Pons (tissue), 1 donor: ENCODE measurements at places on chromosomes 5 and 9.

DNA sequence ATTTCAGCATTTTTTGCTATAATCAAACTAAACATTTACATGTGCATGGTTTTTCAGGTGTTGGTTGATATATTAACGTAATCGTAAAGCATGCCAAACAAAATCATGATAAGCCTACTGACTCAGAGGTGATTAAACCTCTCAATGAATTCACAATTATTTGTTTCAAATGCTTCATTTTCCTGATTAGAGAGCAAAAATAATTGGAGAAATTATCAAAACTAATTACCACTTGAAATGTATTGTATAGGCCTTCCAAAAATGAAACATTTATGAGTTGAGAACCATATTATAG is 45.7 kb upstream of the JMY start:
- no peak for DNase-seq

DNA sequence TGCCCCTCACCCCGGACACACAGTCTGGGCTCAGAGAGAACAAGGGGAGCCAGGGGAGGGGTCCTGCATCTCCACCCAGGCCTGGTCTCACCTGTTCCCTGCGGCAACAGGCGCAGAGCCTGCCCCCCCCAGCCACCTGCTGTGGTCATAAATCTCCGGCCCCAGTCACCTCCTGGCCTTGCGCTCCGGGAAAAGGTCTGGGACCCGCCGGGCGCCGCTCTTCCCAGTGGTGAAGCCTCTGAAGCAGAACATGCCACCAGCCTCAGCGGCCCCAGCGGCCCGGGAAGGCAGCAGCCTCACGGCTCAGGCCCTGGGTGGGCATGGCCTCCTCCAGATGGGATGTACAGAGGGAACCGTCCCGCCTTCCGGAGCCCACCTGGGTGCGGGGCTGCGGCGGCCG is 20.6 kb downstream of the NOTCH1 start:
- DNase-seq = no peak

GRCh38 chr9:91783876-91784672 is 166.0 kb downstream of the ROR2 start:
- DNase-seq = no peak

DNA sequence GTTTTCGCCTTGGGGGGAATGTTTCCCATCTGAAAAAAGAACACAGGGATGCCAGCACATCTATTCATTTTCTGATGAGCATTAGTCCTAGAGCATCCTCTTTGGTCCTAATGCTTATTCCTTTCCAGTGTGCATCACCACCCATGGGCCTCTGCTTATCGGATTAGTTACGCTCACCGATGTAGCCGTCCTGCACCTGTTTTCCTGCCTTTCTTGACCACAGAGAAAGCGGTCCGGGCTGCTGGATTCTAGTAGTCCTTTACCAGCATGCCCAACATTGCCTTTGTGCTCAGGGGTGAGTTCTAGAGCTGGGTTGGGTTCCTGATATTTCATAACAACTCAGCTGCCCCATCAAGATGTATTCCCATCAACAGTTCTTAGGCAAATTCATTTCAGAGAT is 2084.5 kb upstream of the C9orf72 start:
- no peak for DNase-seq

GRCh38 chr5:135221187-135221473 is 177.9 kb downstream of the MACROH2A1 start:
- no peak for DNase-seq

GRCh38 chr9:581673-582497 is 259.6 kb upstream of the DMRT1 start:
- DNase-seq = no peak

DNA sequence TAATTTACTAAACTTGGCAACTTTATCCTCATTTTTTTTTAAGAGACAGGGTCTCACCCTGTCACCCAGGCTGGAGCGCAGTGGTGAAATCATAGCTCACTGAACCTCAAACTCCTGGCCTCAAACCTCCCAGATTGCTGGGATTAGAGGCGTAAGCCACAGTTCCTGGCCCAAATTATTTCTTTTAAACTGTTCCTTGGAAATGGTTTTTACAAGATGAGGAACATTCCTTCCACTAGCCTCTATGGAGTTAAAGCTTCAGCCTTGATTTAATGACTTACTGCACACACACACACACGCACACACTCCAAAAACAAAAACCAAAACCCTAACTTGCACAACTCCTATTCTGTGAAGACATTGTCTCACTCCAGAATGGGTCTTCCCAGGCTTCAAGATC is 77.2 kb upstream of the TARS1 start:
- DNase-seq = no peak

DNA sequence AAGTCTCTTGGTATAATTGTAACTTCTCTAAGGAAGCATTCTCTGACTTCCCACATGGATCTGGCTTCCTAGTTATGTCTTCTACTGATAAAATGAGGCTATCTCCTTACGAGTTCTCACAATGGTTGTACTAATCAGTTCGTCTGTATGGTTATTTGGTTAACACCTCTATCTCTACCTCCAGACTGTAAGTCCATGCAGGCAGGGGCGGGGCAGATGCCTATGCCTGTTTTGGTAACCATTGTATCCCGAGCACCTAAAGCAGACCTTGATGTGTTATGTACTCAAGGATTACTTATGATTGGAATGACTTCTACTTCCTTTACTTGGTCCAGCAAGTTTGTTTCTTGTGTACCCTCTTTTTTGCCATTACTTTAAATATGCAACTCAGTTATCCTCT is 125.0 kb upstream of the PITX1 start:
- DNase-seq = no peak

DNA sequence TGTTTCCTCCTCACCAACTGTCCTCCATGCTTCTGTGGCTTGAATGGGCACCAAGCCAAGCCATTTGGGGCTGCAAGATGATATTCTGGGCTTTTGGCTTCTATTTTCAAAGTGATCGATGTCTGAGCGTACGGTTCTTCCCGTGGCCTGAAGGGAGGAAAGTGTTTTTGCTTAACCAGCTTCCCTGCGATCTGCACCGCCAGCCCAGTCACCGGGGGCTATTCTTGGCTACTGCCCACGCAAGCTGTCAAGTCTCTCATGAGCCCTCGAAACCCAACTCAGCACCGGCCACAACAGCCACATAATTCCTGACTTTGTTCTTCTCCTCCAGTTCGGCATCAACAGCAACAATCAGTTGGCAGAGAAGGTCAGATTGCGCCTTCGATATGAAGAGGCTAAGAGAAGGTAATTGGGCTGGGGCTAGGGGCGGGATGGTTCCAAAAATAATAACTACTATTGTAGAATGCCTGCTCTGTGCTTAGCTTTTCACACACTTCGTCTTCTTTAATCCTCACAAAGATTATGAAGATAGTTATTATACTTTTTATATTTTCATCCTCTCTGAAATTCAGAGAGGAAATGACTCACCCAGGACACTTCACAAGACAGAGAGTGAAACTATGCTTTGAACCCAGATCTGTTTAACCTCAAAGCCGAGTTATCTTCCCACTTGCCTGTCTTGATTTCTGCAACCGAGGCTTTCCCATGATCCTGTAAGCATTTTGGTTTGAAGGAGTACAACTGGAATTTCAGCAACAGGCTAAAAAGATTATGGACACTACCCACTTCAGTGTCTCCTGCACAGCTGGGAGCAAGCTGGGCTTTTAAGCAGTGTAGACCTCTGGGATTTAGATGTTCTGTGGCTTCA is 76.4 kb upstream of the RARS1 start:
- DNase-seq = no peak

- DNase-seq = peak; percentile 91
Observed at GRCh38 chr5:172766287-172767108, 4.5 kb downstream of the DUSP1 start.

- DNase-seq = no peak
Observed at GRCh38 chr9:109385499-109385898, 64.6 kb upstream of the EPB41L4B start.

- no peak for DNase-seq
Observed at GRCh38 chr9:8244505-8245092, 445.0 kb upstream of the DMAC1 start.

- no peak for DNase-seq
Observed at GRCh38 chr5:158434749-158435148, 575.8 kb upstream of the CLINT1 start.

GRCh38 chr5:4191041-4191440 is 595.4 kb downstream of the IRX1 start:
- no peak for DNase-seq

DNA sequence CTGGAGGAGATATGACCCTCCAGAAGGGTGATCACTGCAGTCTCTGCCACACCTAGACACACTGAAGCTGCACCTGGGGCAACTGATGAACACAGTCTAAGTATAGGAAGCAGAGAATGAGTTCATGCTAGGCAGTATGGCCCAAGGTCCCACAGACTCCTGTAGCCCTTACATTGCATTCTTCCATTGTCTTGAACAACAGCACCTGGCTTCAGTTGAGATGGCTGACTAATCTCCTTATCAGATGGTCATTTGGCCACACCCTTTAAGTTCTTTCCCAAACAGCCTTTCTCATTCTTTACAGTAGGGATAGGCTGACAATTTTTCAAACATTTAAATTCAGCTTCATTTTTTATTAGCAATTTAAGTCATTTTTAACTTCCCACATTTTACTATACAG is 23.1 kb downstream of the CENPK start:
- DNase-seq = no peak

DNA sequence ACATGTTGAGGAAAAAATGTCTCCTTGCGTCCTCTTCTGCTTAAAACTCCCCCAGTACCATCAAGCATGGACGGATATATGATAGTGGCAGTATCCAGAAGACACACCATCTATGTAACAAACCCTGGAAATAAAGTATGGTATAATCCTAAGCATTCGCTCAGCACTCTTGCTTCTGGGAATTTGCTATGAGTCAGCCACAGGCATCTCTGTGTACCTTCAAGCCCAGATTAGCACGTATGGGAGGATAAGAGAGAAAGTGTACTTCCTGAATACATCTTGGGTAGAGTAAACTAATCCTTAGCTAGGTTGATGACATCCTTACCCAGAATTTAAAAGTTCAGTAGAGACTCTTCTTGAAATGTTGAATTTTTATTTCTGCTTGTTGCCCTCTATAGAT is 71.2 kb downstream of the GHR start:
- DNase-seq = no peak

DNA sequence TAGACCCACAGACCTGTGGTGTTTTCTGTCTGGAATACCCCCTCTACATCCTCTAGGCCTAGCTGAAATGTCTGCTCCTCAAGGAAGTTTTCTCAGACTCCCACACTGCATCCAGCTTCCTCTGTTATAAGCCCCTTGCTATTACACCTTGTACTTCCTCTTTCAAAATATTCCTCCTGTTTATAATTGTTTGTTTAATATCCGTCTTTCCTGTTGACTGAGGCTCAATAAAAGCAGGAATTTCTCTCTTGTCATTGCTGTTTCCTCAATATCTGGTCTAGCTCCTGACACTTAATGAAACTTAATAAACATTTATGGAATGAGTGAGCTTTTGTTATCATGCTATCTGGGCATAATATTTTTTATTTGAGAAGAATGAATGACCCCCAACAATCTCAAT is 34.1 kb upstream of the IQGAP2 start:
- DNase-seq = no peak

DNA sequence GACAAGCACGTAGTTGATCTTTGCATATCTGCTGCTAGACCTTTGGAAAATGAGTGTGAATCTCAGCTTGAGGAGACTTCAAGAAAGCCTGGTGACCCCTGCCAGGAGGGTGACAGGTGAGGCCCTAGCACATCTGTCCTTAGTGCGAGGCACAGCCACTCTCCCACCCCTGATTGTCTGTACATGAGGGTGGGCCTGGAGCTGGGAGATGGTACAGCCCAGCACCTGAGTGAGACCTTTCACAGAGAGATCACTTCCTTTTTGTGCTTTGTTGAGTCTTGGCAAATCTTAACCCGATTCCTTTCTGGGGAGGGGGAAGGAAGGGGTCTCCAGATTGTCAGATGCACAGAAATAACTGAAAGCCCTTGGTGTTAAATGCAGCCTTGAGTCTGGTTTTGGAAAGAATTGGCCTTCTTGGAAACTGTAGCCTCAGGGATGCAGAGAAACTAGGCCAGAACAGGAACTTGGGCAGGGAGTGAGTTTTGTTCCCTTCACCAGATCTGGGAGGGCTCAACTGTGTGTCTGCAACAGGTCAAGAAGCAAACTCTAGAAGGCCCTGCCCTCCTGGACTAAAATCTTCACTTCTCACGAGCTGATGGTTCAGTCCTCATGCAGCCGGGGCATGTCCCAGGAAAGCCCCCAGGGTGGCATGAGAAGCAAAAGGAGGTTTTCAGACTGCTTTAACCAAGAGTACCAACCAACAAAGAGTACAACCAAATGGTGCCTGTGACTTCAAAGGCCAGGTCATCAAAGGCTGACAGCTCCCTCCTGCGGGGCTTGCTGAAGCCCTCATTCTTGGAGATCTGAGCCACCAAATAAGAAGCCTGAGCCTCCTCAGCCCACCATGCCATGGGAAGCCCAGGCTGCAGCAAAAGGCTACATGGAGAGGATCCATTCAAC is 20.8 kb upstream of the SEMA4D start:
- no peak for DNase-seq

- no peak for DNase-seq
Observed at GRCh38 chr9:89500008-89500407, 2.1 kb upstream of the SEMA4D start.

- no peak for DNase-seq
Observed at GRCh38 chr5:115179394-115180164, 9.9 kb upstream of the TRIM36 start.

DNA sequence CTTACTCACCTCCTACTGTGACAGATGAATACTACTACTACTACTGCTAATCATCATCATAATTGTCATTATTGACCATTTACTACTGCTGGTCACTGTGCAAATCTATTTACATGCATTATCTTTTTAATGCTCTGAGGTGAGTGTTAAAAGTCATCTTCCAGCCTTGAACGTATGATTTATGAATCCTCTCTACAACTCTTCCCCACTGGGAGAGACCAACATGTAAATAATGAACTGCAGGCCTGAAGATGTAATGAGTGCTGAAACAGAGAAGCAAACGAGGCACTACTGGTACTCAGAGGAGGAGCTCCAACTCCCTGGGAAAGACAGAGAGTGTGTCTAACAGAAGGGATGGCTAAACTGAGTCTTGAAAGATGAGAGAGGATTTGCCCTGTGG is 95.4 kb downstream of the JAKMIP2 start:
- DNase-seq = no peak
